ENCODE measurements at places on chromosomes 4 and X.

GRCh38 chr4:7511525-7511924 lies 76.8 kb upstream of the PSAPL1 start:
- DNase-seq: no peak

DNA sequence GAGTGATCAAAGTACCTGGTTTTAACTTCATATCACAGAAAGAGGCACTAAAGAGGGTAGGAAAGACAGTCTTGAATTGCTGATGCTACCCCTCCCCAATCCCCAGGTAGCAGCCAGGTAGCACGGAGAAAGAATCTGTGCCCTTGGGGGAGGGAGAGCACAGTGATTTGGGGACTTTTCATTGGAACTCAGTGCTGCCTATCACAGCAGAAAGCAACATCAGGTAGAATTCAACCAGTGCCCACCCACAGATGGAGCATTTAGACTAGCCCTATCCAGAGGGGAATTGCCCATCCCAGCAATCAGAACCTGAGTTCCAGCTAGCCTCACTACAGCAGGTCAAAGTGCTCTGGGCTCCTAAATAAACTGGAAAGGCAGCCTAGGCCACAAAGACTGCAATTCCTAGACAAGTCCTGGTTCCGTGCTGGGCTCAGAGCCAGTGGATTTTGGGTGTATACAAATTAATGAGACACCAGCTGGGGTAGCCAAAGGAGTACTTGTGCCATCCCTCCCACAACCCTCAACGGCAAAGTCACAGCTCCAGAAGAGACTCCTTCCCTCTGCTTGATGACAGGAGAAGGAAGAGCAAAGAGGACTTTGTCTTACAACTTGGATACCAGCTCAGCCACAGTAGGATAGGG lies 228.1 kb downstream of the THOC2 start:
- DNase-seq: no peak

GRCh38 chr4:182741914-182742313 lies 175.3 kb downstream of the DCTD start:
- no peak for DNase-seq

GRCh38 chr4:56640621-56641493 lies 40.2 kb downstream of the HOPX start:
- no peak for DNase-seq

- DNase-seq: peak; percentile 78
Observed at GRCh38 chr4:169133932-169134331, 123.9 kb upstream of the CBR4 start.

GRCh38 chr4:173403051-173403450 lies 4.1 kb upstream of the SCRG1 start:
- no peak for DNase-seq

GRCh38 chr4:185654311-185654710 lies 119.0 kb upstream of the PDLIM3 start:
- DNase-seq: no peak

GRCh38 chr4:188818300-188818699 lies 679.1 kb downstream of the TRIML1 start:
- no peak for DNase-seq

DNA sequence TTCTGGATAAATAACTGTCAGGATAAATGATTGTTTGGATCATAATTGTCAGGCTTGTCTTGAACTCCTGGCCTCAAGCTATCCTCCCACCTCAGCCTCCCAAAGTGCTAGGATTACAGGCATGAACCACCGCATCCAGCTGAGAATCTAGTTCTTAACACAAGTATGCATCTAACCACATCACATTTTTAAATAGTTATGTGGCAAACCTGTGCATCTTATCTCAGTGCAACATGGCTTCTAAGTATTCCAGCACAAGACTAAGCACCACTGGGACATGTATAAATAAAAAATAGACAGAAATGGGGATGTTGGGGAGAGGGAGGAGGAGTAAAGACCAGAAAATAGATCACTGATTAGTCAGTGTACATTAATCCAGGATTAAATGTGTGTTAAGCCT lies 74.7 kb upstream of the TBL1X start:
- DNase-seq: no peak

DNA sequence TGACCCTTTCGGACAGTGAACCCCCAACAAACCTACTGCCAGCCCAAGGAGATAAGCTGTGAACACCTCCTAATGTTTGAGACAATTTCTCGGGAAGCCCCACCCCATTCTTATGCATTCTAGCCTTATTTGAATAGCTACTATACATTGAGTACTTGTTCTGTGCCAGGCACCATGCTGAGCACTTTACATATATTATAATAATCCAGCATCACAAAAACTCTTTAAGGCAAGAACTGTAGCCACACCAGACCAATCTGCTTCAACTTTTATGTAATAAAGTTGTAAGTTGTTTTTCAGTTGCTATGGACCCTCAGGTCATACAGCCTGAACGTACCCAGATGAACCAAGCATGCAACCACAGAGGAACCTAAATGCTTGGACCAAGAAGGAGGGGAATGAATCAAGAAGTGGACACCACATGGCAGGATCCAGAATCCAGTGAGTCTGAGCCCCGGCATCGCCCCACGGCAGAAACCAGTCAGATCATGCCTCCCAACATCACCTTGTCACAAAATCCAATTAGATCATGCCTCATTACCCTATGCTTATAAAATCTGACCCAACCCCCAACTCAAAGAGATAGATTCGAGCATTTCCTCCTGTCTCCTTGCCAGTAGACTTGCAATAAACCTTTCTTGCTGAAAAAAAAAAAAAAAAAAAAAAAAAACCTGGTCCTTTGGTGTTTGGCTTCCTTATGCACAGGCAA lies 225.0 kb downstream of the QDPR start:
- peak; percentile 42 for DNase-seq

DNA sequence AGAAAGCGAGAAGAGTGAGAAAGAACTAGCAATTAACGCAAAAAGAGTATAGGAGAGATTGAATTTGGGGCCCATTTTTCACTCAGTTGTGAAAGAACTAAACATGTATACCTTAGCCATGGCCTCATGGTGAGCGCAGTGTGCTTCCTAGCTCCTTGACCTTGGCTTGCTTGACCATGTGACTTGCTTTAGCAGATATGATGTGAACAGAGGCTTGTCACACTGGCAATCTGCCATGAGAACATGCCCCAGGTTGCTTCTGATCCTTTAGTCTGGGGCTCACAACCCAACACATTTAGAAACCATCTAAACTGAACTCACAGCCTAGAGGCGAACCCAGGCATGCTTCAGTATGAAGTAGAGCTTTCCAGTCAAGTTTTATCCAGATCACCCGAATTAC lies 260.1 kb upstream of the FTHL17 start:
- no peak for DNase-seq

DNA sequence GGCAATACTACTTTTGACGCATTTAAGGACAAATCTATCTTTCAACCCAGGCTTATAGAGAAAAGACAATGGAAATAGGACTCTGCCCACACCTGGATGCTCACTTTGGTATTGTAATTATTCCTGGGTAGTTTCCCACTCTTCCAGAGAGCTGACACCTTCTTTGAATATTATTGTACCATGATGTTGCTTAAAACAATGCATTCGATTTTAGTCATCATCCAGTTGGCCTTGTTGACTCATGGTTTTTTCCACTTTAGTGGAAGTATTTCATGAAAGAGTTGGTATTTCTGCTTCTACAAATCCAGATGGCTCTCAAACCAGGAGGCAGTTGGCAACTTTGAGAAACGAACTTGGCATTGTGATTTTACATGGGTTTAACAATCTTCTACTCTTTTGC lies 124.2 kb downstream of the ENOX2 start:
- DNase-seq: no peak

DNA sequence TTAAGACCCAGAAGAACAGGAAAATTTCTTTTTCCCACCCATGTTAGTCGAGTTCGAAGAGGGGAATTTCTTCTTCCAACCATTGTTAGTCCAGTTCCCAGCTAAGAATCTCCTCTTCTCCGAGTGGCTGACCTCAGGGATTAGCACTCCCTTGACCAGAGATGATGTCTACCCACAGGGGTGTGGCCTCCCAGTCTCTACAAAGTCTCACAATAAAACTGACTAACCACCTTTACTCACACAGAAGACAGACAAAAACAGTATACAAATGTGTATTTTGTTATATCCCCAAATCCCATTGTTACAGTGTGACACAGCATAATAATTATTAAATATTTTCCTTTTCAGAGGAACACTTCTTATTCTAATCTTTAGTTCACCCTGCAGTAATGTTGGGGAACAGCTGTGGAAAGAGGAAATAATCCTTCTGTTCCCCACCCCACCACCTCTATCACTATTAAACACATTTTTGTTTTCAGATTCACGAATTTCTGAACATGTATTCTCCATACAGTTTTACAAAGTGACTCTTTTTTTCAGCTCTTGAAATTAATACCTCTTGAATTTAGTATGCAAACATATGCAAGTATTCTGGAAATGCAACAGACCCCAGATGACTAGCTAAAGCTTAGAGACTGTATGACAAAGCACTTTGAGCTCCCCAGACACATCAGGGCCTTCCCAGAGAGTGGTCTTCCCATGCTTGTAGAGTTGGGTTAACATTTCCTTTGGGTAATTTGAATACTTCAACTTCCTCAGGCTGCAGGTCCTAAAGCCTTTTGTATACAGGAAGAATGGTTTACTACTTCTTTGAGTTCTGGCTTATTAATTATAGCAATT lies 62.5 kb upstream of the NFKB1 start:
- no peak for DNase-seq

- no peak for DNase-seq
Observed at GRCh38 chr4:69760455-69760854, at the start of gene SULT1B1. TSS of gene SULT1B1 (minus strand) at chr4:69760620. CDS start at chr4:69755217, 5,403 bp downstream.

GRCh38 chr4:479972-480371 lies 19.0 kb downstream of the ZNF721 start:
- DNase-seq: no peak

DNA sequence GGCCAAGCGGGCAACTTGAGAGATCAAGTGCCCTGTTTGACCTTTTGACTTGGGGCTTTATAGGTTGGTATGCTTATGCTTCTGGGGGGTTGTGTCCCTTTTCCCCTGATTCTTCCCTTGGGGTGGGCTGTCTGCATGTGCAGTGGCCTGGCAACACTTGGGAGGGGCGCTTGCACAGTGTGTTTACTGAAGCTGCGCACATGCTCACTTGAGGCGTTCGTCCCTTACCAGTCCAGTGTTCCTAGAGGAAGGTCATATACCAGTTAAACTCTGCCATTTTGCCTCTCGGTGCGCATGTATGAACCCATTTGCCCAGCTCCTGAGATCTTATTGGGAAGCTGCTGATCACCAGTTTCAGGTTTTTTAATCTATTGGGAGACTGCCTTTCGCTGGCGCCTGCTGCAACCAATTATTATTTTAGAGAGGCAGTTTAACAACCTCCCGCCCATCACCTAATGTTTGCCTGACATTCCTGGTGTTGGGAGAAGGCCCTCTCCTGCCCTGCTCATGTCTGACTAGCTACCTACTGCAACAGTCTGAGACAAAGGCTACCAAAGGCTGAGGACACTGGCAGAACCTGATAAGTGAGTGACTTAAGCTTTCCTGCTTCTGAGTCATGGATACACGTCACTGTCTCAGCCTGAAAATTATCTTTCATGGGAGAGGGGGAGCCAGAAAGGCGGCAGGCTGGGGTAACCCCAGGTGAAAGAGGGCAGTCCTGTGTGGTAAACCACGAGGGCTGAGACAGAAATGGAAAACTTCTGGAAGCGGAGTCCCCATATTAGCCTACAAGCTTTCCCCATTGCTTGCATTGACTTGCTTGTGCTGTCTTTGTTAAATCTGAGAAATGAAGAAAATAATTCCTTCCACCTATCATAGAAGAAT lies 97.6 kb downstream of the CPE start:
- no peak for DNase-seq

DNA sequence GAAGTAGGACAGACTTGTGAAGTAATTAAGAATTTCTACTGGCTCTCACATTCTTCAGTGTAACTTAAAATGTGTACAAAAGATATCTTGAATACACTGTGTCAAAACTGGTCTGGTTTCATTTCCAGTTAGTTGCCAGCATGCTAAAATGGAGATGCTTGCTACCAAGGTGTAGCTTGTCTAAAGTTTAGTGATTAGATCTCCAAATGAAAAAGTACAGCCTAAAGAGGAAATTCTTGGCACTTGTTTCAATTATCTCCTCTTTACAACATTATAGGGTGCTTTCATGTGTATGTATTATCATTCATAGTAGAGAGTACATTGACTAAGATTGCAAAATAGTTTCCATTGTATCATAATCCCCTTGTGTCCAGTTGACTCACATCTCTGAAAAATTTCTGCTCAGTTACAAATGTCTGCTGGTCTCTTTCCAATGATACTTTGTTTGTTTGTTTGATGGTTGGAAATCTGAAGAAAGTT lies 97.3 kb upstream of the SPRY1 start:
- no peak for DNase-seq

- peak; percentile 56 for DNase-seq
Observed at GRCh38 chr4:183249854-183250253, 70.2 kb downstream of the CLDN22 start.

DNA sequence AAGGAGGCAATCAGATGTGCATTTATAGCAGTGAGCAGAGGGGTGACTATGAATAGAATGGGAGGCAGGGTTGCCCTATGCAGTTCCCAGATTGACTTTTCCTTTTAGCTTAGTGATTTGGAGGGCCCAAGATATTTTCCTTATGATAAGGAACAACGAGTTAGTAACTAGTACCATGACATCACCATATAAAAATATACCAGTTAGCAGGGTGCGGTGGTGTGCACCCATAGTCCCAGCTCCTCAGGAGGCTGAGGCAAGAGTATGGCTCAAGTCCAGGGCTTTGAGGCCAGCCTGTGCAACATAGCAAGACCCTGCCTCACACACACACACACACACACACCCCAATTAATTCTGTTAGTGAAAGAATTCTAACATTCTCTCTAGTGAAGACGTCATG lies 53.0 kb downstream of the IL13RA2 start:
- DNase-seq: no peak

DNA sequence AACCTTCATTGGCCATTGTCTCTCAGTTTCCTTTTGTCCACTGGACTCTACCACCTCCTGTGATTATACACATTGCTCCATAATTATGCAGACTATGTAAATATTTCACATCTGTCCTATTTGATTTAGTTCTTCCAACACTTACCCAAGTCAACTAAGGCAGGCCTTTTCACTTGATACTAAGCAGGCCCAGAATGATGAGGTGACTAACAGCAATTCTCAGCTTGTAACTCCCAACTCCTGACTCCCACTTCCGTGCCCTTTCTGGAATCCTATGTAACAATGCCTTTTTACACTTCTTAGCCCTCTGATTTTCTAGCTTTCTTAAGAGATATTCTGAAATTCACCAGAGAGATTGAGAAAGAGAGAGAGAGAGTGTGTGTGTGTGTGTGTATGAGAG lies 6.6 kb downstream of the PAK3 start:
- DNase-seq: no peak

GRCh38 chr4:70945452-70946055 lies 43.4 kb downstream of the MOB1B start:
- DNase-seq: no peak

DNA sequence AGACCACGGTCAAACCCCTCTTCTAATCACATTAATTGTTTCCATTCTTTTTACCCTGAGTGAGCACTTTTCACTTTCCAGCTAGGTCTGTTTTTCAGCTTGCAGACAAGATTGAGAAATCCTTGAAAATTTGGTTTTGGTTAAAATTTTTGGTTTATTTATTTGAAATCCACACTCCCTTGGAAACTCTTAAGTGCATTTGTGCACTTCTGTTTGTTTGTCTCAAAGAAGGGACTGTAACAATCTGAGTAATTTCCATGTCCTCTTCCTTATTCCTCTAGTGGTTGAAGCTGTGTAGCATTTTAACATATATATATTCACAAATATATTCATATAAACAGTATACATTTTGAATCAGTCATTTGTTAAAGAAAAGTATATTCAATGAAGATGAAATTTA lies 333.3 kb downstream of the ANK2 start:
- no peak for DNase-seq

GRCh38 chr4:101290654-101291053 lies 56.7 kb downstream of the PPP3CA start:
- peak; percentile 31 for DNase-seq
